Activated CD4-positive, alpha-beta T cell treated with anti-CD3 and anti-CD28 coated beads for 48 hours (primary cell): ENCODE measurements at places on chromosomes 6 and 20.

GRCh38 chr6:168584671-168585070, 143.7 kb downstream of the SMOC2 start:
- no peak for DNase-seq

GRCh38 chr6:129345890-129346289, 364.1 kb downstream of the ARHGAP18 start:
- no peak for DNase-seq

GRCh38 chr20:43794326-43794725, 67.5 kb upstream of the GTSF1L start:
- no peak for DNase-seq

- no peak for DNase-seq
Observed at GRCh38 chr20:51377132-51377531, 165.4 kb downstream of the NFATC2 start.

DNA sequence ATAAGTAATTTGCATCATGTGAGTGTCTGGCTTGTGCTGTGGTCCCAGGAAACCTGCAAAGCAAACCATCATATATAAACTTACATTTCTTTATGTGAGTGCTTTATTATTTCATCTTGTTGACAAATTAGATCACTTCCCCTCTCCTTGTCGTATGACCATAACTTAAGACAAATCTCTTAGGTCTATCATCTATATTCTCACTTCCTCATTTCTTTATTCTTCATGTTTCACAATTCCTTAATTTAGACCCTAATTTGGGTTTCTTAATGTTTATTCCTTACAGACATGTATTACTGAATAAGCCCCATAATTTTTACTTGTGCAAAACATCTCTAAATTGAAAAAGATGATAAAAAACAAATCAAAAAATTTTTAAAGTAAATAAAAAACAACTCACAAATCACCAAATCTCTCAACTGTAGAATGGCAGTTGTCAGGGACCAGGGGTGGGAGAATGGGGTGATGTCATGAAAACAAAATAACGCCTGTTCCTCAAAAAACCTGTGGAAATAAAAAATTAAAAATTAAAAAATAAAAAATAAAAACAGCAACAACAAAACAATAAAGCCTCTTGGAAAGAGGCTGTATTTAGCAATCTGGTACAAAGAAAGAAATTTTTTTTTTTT, 49.5 kb upstream of the FBXO30 start:
- DNase-seq, result no peak

DNA sequence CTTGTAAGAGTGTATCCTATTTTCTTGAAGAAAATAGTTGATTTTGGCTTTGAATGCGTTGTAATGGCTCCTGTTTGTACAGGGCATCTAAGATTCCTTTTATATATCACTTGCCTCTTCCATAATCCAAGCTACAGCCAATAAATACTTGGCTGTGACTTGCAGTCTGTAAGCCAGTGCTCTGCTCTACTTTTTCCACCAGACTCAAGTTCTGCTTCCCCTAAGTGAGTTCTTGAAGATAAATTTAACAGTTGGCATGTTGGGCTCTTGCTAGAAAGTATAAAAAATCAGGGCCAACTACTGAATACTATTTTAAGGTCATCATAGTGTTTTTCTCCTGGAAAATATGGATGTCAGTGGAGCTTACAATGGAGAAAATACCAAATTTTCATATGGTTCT, 36.5 kb upstream of the SCGN start:
- no peak for DNase-seq

- DNase-seq, result no peak
Observed at GRCh38 chr20:56630506-56631317, 1.6 kb downstream of the TFAP2C start.

GRCh38 chr6:13272131-13273046, 55.9 kb downstream of the TBC1D7 start:
- no peak for DNase-seq

- no peak for DNase-seq
Observed at GRCh38 chr6:89252907-89253306, 35.7 kb upstream of the GABRR1 start.

DNA sequence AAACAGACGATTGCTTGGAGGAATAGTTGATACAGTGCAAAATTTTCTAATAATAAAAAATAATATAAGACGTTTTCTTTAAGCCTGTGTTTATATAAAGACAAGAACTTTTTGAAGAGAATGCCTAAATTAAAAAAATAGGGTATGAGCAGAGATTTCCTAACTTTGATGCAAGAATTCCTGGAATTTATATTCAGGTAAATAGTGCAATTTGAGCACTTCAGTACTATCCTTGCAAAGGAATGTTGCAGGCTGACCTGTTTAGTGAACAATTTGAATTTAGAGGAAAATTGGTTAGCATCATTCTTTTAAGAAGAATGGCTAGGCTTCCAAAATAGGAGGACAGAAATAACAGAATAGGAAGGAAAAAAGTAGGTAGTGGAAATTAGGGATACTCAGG, 1172.3 kb downstream of the HACE1 start:
- DNase-seq, result no peak

DNA sequence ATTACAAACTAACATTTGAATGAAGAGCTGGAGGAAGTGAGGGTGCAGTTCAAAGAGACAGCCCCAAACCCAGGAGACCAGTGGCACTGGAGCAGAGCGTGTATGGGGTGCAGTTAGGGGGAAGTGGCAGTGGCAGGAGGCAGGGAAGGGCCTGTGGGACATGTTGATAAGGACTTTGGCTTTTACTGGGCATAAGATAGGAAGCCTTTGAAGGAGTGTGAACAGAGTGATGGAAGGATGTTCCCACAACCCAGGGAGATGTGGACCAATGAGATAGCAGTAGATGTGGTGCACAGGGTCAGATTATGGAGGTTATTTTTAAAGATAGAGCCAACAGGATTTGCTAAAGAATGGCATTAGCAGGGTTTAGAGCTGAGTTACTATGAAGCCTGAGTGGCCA, 56.4 kb downstream of the AIG1 start:
- DNase-seq, result no peak

GRCh38 chr6:42960243-42961019, at the start of gene GNMT:
Gene GNMT, plus strand, starts transcription at chr6:42960754. Its CDS starts 14 bp downstream, at chr6:42960768.
- peak; percentile 43 for DNase-seq

- no peak for DNase-seq
Observed at GRCh38 chr6:153367021-153367420, 235.9 kb upstream of the RGS17 start.

DNA sequence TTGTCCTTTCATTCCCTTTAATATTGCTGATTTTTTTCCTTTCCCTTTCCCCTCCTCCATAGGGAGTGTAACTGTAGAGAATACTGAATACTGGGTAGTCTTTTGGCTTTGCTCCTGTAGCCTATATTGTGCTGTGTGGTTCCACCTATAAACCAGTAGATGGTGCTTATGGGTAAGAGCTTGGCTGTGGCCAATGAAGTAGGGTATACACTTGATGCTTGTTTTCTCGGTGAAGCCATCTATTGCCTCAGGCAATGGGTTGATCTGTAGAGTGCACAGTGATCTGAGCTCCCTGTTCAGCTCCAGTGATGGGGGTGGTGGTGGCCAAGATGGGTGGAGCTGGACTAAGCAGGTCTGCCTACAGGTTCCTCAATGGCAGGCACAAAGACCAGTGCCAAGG, 203.3 kb upstream of the IMPG1 start:
- no peak for DNase-seq

- DNase-seq, result no peak
Observed at GRCh38 chr20:34546751-34547181, 11.8 kb upstream of the MAP1LC3A start.

DNA sequence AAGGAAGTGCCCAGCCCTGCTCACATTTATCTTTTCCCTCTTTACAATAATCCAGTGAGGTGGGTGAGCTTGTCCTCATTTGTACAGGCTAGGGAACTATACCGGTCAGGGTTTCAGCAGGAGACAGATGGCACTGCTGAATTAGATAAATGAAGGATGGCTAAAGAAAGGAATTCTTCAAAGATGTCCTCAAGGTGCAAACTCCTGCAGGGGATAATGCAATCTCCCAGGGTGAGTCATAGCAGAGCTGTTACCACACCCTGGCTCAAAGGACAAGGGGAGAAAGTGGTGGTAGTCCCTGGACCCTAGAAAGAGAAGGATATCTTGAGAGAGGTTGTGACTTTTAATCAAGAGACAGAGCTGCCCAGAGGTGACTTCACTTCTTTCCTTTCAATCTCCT, 66.7 kb downstream of the RFPL4B start:
- no peak for DNase-seq

DNA sequence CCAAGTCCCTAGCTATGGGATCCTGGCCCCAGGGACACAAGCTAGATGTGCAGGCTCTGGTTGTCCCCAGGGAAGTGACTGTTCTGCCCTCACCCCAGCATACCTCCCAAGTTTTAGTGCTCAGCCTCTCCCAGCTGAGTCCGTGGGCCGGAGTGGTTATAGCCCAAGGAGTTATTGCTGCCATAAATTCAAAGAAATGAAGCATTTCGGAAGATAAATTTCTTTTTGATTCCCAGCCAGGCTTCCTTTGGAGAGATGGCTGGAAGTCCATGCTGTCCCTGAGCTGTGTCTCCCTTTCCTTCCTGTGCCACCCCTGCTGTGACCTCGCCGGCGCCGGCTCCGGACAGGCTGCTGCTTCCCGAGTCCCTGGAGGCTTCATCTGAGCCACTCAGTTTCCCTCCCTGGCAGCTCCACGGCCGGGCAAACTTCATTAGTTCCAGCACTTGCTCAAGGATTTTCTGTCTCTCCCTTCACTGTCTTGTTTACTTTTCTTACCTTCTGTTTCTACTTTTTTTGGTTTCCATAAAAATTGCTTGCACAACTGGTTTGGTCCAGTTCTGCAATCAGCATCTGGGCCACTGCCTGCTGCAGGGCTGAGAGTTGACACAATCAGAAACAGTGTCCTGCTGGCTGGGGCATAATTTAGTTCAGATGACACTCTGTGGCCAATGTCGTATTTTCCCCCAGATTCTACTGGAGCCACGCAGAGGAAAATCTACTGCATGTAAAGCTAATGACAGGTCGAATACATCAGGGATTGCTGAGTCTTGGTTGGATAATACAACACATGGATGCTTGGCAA, 225.5 kb downstream of the SYNDIG1 start:
- no peak for DNase-seq

- DNase-seq, result no peak
Observed at GRCh38 chr6:29827579-29828470, at the start of gene HLA-G. Gene HLA-G, plus strand, starts transcription at chr6:29827825. Its CDS starts 20 bp downstream, at chr6:29827845.

- DNase-seq, result no peak
Observed at GRCh38 chr6:40390144-40390800, 196.9 kb downstream of the LRFN2 start.

GRCh38 chr6:109483735-109484057, 677 bp upstream of the ZBTB24 start:
- DNase-seq, result no peak

DNA sequence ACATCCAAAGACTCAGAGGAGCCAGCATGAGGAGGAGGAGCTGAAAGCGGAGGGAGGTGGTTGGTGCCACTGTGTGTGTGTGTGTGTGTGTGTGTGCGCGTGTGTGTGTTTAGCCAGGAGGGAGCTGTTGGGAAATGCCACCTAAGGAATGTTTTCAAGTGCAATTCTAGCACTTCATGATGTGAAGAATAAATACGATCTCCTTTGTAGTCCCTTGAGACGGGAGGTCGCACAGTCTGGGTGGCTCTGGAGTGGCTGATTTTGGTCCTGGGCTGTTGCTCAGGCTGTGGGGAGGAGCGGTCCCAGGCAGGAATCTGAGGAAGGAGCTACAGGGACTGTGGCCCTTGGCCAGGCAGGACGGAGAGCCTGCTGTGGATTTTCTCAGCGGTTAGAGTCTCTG, 93.7 kb downstream of the PPP1R14C start:
- no peak for DNase-seq

DNA sequence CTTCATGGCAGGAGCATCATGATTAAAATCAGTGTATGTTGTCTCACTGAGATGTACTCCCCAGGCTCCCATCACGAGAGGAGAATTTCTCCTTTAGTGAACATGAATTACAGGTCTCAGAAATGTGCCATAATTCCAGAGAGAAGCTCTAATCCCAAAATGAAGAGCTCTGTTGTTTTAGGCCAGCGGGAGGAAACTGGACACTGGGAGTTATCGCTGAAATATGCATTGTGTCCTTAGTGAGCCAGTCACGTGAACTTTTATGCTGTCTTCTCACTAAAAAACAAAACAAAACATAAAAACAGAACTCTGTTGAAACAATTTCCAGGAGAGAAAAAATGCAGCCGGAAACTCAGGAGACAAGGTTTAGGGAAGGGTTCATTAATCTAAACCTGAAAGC, 315.7 kb upstream of the NT5E start:
- no peak for DNase-seq

DNA sequence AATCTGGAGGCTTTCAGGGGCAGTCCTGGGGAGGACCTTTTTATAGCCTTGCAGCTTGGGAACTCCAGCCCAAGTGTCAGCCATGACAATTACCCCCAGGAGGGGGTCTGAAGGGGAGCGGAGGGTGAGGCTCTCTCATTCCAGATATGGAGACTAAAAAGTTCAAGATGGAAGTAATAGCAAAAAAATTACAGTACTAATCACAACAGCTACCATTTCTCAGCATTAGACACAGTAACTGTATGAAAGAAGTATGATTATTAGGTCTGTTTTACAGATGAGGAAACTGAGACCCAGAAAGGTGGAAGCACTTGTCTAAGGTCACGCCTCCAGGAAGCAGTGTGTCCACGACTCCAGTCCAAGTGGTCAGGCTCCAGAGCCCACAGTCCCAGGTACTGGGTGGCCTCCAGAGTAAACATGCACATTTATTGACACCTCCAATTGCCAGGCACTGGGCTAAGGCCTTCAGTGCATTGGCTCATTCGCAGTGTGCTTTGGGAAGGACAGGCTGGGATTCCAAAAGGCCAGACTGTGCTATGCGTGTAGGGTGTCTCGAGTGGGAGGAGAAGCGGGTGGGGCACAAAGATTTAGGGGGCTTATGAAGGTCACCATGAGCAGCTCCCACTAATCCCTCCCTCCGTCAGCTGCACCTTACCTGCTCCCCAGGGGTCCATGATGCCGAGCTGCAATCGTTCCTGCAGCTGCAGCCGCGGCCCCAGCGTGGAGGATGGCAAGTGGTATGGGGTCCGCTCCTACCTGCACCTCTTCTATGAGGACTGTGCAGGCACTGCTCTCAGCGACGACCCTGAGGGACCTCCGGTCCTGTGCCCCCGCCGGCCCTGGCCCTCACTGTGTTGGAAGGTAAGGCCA, 2.3 kb downstream of the NRSN2 start:
- DNase-seq, result no peak

DNA sequence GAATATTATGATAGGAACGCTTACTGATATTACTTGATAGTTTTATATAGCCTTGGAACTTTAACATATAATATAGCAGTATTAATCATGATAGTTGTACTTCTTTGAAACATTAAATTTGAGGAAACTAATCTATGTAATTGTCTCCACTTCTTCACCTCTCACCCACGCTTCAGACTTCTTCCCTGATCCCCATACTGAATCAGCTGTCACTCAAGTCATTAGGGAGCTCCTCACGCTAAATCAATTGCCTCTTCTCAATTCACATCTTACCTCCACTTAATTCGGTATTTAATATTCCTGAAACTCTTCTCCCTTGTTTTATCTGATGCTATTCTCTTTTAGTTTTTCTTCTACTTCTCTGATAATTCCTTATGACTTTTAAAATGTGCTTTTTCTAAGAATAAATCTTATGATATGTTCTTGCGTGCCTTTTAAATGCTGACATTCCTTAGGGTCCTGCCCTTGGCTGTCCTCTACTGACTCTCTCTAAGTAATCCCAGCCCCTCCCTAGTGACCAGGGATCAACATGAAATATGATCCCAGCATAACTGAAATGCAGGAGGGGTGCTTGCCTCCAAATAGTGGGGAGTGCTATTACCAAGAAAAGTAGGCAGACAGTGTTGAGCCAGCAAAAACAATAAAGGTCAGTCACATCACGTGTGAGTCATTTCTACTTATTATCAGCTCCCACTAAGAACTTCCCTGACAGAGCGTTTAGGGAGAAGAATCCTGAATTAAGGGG, 9.9 kb downstream of the ANKRD66 start:
- DNase-seq, result no peak
